ENCODE measurements at places on chromosomes 12 and 14. TPM values are rescaled to one million over a fixed set of nuclear protein-coding genes. Genes with fewer than 3 reads are reported as not detected.

DNA sequence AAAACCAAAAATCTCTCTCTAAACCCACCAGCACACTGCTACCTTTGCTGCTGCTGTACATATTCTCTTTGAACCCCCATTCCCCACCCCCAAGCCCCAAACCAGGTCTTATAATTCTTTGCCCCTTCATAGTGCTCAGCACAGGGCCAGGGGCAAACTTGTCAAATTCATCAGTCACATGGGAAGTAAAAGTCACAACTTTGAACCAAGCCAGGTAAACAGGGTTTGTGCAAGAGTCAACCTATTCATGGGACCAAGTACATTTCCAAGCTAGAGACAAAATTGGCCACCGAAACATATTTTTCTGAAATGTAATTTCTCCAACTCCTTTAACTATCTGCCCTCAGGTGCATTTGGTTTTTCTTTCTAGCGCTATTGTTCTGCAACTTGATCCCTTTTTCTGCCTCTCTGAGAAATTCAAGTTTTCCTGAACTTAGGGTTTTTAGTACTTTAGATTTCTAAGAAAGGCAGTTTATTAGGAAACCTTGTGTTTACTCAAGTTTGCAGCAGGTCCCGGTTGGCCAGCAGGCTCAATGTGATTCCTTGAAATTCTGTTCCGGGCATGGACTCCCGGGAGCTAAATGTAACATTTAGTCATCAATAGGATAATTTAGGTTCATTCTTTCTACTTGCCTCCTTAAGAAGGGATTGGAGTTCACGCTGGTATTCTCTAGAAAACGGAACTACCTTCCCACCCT, 230.5 kb downstream of the EFCAB11 start:
- DNase-seq: no peak

Gene CDKN1B
- total RNA-seq: 51.4 TPM

DNA sequence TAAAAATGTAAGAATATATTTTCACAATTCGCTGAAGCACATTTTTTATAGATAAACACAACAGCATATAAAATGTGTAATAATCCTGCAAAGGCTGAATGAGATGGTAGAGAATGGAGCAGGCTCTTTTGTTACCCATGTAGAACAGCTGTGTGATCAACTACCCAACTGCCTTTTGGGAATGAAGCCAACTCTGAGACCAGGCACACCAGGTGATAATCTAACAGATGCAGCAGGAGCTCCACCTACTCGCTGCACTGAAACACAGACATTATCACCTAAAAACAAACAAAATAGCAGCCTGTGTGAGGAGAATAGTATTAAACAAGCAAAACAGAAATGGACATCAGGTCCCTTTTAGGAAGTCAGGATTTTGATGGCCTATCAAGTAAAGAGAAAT, 183.3 kb downstream of the CCDC59 start:
- no peak for DNase-seq

Gene GNB3
- total RNA-seq: 0.32 TPM

- DNase-seq: no peak
These were observed 25.9 kb downstream of the TMEM117 start for GRCh38 chr12:43861840-43862150.

- DNase-seq: no peak
These were observed 136.0 kb downstream of the TSPAN9 start for GRCh38 chr12:3213188-3213587.

- no peak for DNase-seq
These were observed 72.9 kb downstream of the ASCL4 start for GRCh38 chr12:107847430-107847829.

Gene GLTP
- 44.0 TPM for total RNA-seq

DNA sequence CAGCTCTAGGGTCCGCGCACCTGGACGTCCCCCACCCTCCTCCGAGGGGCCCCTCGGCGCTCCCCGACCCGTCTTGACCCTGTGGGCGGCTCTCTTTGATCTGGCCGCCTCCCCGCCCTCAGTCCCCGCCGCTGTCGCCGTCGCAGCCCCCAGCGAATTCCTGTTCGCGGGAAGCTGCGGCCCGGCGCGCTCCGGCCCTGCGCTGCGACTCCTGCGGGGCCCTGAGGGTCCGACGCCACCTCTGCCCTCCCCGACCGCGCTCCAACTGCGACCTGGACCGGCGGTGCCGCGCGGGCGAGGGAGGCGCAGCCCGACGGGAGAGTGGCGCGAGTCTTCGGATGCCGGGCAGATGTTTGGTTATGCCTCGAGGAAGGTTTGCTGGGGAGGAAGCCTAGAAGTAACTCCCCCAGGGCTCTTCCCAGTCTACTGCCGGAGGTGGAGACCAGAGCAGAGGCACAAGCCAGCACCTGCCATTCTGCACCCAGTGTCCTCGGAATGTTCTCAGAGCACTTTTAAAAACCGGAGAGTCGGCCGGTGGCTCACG, 440 bp upstream of the ISM2 start:
- peak; percentile 59 for DNase-seq

Gene FAM90A1
- 0.43 TPM for total RNA-seq

GRCh38 chr14:101772770-101773169, 11.3 kb downstream of the PPP2R5C start:
- no peak for DNase-seq

Measured in upper lobe of right lung (tissue), 1 donor.